Osteoblast (primary cell): ENCODE measurements at places on chromosomes 2 and 18. TPM values are rescaled to one million over a fixed set of nuclear protein-coding genes. Genes with fewer than 3 reads are reported as not detected.

Gene SERPINB10
- 0.29 TPM in 1 of 2 replicates, not detected in the other for total RNA-seq

Gene OTOF
- not detected in 2 replicates for total RNA-seq

Gene CFC1
- not detected in 2 replicates for total RNA-seq

Gene CABLES1
- total RNA-seq: 13.0 and 16.8 TPM in 2 replicates

Gene DSG2
- 9.0 and 21.2 TPM in 2 replicates for total RNA-seq

Gene REG3A
- total RNA-seq: not detected in 2 replicates

Gene RGPD3
- total RNA-seq: 0.36 and 0.59 TPM in 2 replicates

Gene CYP27A1
- 21.2 and 25.0 TPM in 2 replicates for total RNA-seq

Gene ASIC4
- under 0.01 TPM in 1 of 2 replicates, not detected in the other for total RNA-seq

Gene MPP4
- total RNA-seq: 1.1 and 2.1 TPM in 2 replicates

Gene TXNDC2
- total RNA-seq: 0.29 and 0.36 TPM in 2 replicates

Gene ARHGAP28
- total RNA-seq: 23.9 and 24.2 TPM in 2 replicates

Gene LYG2
- not detected in 2 replicates for total RNA-seq

Gene GPR75
- total RNA-seq: 1.8 and 2.2 TPM in 2 replicates

Gene ATP9B
- 27.7 and 29.3 TPM in 2 replicates for total RNA-seq

Gene LAMA3
- 8.3 and 33.3 TPM in 2 replicates for total RNA-seq

Gene FAM161A
- total RNA-seq: 3.2 and 3.3 TPM in 2 replicates

Gene RAB12
- total RNA-seq: 49.2 and 51.6 TPM in 2 replicates

Gene DCAF17
- 32.6 and 37.7 TPM in 2 replicates for total RNA-seq
